Fibroblast of the conjunctiva (primary cell): ENCODE measurements at places on chromosomes 3 and 15.

- no peak for DNase-seq
Measured at GRCh38 chr3:176595307-176595706, 602.0 kb downstream of the TBL1XR1 start.

GRCh38 chr15:71458089-71458660 is 342.9 kb downstream of the THSD4 start:
- DNase-seq: no peak

DNA sequence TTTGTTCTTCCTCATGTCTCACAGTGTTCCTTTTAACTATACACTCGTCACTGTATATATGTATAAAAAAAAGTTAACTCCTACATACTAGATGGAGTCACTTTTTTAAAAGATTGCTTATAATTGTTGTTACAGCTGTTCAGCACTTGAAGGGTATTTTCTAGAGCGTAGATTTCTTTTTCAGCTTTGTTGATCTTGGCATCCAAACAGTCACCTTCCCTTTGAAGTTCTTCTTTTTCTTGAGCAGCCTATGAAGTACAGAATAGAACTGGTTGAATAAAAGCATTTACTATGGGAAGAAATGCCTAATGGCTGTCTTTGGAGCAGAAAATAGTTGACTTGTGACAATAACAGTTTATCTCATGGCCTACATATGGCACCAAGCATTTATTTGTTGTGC is 17.8 kb downstream of the TTC14 start:
- DNase-seq: no peak

DNA sequence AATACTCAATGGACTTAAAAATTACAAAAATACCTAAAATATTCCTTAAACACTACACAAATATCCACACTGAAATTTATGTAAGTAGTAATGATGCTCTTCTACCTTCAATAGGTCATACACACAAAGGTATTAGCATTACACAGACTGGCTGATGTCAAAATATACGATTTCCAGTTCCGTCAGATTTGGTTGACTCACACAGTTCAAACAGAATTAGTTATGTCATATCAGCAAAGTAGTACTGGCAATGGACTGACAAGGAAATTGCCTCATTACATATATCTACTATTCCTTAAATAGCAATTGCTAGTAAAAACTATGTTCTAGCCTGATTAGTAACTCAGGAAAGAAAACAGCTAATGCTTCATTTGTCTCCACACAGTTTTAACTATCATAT is 70.8 kb downstream of the ADAM10 start:
- no peak for DNase-seq

- peak; percentile 29 for DNase-seq
Measured at GRCh38 chr3:104564045-104564643, 802.6 kb upstream of the ALCAM start.

GRCh38 chr15:76986743-76987142 is 8.2 kb upstream of the PSTPIP1 start:
- DNase-seq: no peak

- no peak for DNase-seq
Measured at GRCh38 chr15:69393831-69394491, 20.2 kb upstream of the KIF23 start.

DNA sequence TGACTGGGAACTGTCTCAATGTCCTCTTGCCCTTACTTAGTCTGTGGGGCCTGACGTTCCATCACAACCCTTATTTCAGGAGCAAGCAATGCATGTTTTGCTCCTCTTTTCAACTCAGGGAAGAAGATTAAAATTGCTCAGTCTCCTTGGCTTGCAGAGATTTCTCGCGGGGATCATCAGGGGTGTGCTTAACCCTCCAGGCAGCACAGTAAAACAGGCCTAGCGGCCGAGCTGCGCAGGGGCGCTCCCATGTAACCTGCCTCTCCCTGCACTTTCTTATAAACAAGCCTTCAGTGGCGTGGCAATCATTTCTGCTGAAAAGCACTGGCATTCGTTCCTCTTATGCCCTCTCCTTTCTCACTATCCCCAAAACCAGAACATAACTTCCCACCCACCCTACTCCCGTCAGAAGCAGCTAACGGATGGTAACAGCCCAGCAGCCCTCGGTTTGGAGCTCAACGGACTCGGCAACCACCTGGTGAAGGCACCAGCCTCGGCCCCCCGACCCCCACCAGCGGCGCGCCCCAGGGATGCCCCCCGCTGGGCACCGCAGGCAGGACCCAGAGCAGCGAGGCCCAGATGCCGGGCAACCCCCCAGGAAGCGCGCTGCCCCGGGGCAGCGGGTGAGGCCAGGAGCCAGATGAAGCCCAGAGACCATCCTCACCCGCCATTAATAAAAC is 1.1 kb downstream of the MCF2L2 start:
- DNase-seq: no peak

DNA sequence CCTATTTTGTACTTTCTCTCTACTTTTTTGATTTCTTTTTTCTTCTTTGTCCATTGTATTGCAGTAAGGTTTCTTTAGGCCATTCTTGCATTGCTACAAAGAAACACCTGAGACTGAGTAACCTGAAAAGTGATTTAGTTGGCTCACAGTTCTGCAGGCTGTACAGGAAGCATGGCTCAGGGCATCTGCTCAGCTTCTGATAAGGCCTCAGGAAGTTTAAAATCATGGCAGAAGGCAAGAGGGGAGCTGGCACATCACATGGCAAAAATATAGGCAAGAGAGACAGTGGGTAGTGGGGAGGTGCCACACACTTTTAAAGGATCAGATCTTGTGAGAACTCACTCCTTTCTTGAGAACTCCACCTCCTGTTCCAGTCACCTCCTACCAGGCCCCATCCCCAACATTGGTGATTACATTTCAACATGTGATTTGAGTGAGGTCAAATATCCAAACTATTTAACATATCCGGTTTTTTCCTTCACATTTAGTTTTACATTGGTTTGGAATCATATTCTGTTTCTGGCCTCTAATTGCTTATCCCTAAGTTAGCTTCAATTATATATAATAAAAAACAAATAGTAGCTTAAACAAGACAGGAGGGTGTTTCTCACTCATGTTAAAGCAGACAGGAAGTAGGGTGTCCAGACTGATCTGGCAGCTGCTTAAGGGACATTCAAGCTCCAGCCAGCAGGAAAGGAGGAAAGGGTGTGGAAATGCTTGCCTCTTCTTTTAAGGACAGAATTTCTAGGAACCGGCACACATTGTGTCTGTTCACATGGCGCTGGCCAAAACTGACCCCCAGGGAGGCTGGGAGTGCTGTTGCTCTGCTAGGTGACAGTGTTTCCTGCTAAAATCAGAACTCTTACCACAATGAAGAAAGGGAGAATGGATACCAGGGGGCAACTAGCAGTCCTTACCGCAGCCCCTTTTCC is 28.8 kb upstream of the SKOR1 start:
- no peak for DNase-seq

DNA sequence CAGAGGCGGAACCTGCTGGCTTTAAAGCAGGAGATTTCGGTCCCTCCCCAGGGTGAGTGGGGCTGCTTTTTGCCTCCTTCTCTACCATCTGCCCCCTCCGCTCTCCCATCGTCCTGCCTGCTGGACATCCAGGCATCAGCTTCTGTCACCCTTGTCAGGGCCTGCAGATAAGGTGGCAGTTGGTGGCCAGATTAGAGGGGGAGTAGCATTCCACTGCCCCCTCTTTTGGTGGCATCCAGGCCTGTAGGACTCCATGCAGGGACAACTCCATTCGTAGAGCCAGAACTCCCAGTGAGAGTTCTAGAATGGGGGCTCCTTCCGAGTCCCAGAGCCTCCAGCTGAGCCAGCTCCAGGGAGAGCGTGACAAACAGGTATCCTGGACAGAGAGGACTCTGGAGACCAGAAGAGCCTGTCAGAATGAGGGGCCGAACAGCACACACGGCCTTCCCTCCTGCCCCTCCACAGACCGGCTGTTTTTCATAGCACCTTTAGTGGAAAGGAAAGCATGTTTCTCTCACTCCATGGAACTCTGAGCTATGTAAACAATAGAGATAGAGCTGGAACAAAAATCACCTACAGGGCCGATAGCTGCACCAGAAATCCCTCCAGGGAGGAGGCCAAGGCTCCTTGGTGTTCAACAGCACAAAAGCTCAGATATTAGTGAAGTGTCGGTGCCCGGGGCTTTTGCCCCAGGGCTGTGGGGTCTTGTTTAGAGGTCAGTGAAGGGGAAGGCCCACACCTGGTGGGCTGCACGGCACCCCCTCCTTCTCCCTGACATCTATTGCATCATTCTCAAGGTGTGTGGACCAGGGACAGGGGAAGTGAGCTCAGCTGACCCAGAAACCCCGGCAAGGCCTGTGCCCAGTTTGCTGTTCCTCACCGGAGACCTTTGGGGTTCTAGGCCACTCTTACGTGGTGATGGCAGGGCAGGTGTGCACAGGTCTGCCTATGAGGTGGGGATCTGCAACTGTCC is 34.2 kb downstream of the MAGEF1 start:
- DNase-seq: no peak

- DNase-seq: no peak
Measured at GRCh38 chr15:97876281-97876675, 84.2 kb upstream of the ARRDC4 start.

DNA sequence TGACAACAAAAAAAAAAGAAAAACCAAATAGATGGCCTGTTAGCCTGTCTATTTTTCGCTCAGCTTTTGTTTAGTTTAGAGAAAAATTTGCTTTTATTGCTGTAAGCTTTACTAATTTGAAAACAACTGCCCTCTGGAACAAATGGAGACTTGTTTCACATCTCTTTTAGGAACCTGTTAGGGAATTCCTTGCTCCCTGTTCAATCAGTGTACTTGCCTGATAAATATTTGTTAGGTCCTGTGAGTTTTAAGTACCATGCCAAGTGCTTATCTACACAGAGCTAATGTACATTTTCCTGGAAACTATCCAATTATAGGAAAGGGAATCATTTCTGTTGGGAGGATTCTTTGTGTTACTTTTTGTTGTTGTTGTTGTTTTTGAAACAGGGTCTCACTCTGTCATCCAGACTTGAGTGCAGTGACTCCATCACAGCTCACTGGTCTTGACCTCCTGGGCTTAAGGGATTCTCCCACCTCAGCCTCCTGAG is 3.5 kb upstream of the LIPH start:
- DNase-seq: no peak

DNA sequence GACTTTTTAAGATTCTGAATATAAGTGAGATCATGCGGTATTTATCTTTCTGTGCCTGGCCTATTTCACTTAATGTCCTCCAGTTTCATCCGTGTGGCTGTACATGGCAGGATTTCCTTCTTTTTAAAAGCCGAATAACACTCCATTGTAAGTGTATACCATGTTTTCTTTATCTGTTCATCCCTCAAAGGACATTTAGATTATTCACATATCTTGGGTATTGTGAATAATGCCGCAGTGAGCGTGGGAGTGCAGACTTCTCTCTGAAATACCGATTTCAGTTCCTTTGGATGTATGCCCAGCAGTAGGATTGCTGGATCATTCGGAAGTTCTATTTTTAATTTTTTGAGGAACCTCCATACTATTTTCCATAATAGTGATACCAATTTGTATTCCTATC is 136.1 kb downstream of the APBA2 start:
- no peak for DNase-seq

- no peak for DNase-seq
Measured at GRCh38 chr3:158407844-158408517, 163.0 kb upstream of the MLF1 start.

DNA sequence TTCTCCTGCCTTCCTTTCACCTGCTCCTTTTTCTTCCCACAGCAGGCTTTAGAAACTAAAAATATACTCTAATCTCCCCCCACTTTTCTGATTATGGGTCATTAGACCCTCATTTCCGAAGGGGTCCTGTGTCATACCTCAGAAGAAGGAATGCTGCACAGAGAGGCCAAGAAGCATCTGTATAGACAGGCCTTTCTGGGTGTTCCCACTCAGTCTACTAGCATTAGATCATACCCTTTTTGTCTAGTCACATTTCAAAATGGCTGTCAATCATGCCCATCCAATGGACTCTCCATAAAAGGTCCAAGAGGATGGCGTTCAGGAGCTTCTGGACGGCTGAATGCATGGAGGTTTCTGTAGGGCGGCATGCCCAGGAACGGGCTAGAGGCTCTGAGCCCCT is 192.2 kb downstream of the SUCLG2 start:
- DNase-seq: no peak

DNA sequence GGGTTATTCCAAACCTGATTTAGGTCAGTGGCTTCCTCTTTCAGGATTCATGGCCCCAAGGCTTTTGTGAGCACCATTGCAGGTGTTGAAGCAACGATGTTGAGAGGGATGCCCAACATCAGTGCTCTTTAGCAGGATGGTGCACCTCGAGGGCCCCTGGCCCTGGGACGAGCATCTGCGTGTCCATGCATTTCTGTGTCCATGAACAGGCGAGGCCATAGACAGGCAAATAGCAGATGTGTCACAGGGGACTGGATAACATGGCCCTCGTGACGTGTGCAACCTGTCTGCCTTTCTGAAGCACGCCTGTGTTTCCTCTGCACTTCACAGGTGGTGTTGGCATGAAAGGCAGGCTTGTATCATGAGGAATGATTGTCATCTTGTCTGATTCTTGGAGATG is 132.3 kb downstream of the SNRPN start:
- DNase-seq: no peak

GRCh38 chr3:24591661-24592555 is 97.3 kb upstream of the THRB start:
- no peak for DNase-seq

DNA sequence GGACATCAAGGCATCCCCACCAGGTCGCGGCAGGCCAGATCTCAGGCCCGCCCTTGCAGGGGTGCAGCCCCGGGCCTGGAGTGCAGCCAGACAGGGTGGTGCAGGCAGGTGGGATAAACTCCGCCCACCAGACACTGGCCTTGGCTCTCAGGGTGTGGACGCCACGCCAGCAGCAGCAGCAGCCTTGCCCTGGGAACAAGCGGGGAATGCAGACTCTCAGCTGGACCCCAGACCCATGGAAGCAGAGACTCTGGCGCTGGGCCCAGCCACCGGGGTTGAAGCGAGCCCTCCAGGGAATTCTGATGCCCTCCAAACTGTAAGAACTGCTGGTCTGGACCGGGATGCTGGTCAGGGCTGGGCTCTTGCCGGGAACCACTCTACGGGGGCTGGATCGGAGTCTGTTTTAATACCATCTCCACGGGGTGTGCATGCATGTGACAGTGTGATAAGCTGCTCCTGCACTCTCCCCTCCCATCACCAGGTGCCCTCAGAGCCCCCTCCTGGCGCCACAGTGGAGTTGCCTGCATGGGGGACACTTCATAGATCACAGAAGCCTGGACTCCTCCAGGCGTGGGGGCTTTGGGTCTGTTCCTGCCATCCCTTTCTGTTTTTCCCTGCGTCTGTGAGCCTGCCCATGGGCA is 142.7 kb downstream of the NSMCE3 start:
- no peak for DNase-seq

DNA sequence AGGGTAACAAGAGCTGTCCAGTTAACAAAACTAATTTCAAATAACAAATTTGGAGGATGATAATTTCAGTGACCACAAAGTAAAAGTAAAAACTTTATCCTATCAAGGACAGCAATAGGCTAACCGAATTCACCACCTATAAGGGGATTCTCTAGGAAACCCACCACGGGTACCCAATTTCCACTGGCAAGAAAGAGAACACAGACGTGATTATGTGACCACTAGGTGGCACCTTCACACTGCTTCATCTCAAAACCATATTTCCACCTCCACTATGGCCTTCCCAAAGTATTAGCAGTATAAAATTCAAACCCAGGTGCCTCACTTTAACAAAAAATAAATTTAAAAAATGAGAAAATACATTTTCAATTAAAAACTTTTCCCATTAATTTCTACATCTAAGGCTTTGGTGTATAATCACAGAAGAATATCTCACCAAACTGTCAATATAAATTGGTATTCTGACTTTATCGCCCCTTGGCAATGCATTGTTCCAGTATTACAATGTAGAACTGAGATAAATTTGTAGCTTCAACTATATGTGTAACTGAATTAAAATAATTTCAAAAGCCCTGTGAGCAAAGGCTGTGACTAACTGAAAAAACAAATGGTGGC is 96.5 kb downstream of the FSIP1 start:
- DNase-seq: peak; percentile 61
